ENCODE measurements at places on chromosomes 7 and 10.

DNA sequence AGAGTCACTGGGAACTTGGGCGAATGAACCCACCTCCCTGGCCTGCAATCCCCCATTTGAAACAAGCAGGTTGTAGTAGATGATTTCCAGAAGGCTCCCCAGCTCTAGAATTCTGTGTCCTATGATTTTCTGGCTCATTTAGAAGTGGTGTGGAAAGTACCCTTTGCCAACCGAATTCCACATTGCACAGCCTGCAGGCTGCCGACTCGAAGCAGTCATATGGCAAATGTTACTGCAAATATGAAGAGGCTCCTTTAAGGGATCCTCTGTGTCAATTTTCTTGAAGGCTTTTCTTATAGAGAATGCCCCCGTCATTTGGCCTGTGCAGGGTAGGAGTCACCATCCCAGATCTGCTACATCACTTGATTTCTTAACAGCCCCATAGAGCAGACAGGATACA, 5.6 kb downstream of the PODXL start:
- peak; percentile 9 for DNase-seq

DNA sequence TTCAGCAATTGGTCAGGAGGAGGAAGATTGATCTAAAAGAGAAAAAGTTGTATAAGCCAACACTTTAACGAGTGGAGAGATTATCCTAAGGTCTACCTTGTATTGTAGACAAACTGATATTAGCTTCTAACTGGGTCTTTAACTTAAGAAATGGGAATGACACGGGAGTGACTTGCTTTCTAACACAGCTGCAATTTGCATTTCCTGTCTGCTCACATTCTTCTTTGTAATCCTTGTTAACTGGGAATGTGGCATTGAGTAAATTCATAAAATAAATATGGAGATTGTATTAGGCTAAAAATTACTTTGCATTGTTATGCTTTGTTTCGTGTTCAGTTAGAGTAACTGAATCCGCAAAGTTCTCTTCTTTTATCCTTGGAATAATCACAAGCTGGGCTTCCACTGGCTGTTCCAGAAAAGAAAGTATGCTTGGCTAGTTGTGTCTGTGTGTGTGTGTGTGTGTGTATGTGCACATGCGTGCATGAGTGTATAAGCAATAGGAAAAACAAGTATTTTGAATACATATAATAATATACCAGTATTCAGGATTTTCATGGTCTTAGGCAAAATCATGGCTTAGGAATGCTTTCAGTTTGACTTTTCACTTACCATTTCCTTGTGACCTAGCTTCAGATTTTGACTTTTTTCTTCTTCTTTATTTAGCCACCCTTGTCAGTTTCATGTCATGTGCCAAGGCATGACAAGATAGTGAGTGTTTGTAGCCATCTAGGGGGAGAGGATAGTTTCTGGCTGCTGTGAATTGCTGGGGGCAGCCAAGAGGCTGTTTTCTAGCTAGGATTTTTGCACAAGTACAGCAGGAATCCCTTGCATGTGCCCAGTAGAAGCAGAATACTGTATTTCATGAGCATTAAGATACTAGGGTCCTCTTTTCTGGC, 54.5 kb upstream of the FZD8 start:
- no peak for DNase-seq

DNA sequence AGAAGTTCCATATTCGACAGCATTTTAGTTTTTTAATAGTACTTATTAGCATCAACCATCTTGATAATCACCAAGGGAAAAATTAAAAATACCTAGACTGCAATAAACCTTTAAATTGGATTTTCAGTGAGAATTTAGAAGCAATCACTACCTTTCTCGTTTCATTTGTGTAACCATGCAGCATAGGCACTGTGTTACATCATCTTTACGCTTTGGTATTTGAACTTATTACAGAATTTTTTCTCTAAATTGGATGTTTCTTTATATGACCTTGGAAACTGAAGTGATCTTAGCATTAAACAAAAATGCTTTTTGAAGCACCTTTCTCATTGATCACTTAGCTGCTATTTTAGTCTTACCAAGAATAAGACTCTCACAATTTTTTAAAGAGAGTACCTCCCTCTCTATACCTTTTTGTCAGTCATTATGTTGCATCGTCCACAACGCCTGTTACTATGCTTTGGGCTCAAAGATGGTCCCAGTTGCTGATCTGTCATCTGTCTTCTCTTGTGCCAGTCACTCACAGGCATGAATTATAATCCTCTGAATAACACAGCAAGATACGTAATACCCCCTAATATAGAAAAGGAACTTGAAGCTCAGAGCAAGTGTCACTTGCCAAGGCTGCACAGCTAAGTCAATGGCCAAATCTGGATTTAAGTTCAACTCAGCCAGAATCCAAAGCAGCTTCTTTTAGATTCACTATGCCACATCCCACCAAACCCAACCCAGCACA, 19.6 kb upstream of the ASCC1 start:
- DNase-seq, result no peak

- DNase-seq, result no peak
Observed at GRCh38 chr10:116352125-116352524, 27.9 kb downstream of the CCDC172 start.

DNA sequence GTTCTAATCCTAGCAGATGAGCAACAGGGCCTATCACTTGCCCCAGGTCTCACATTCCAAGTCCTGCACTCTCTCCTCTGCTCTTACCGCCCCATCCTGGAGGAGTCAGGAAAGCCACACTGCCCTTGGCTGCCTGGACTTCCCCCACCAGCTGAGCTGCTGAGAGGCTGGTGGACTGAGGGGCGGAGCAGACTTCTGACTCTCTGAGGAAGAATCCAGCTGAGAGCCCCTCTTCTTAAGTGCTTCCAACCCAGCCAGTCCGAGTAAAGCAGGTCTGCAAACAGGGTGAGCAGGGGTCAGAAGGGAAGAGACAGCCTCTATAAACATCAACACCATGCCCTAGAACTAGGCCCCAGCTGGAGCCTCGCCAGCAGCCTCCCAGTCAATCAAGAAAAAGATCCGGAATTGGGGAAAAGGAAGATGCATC, 92.4 kb upstream of the TMEM72 start:
- DNase-seq, result no peak

DNA sequence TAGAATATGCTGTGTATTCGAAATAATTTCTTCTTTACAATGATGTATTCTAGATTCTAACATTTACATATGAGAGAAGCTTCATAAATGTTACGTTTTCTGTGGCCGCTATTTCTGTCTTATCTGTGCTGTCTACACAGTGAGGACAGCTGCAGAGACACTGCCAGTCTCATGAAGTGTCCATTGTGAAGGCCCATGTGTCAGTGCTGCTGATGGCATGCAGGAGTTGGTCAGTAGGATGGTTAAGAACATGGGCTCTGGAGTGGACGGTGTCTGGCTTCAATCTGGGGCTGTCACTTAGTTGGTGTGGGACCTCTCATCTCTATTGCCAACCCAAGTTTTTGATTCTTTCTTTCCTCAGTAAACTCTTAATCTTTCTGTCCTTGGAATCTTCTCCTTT, 137.3 kb downstream of the SDK1 start:
- no peak for DNase-seq

- DNase-seq, result no peak
Observed at GRCh38 chr7:47937065-47937687, 11.1 kb downstream of the PKD1L1 start.

GRCh38 chr7:91276909-91277308, 12.7 kb downstream of the FZD1 start:
- no peak for DNase-seq

- DNase-seq, result no peak
Observed at GRCh38 chr7:106570146-106570545, 90.8 kb downstream of the CCDC71L start.

GRCh38 chr10:131810036-131810804, 90.6 kb upstream of the PPP2R2D start:
- peak; percentile 15 for DNase-seq

GRCh38 chr7:74306730-74307469, 17.7 kb downstream of the CLIP2 start:
- no peak for DNase-seq

DNA sequence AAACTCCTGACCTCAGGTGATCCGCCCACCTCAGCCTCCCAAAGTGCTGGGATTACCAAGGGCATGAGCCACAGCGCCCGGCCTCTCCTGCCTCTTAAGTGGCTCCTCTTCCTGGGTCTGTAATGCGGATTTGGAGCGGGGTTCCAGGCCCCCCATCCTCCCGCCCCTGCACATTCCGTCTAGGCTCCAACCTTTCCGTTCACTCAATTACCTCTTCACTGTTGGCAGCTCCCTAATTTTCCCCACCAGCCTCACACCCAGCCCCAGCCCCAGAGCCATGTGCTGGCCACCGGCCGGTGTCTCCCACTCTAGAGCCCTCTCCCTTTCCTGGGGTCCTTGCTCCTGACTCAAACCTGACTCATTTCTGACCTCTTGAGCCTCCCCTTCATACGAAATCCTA, 16.6 kb downstream of the ASB13 start:
- DNase-seq, result no peak
